Osteocyte (in vitro differentiated cells): ENCODE measurements at places on chromosomes 5 and 9.
A peak's percentile ranks its signal among the peaks of the same experiment; 100 is the strongest.

- DNase-seq = no peak
These were observed 86.2 kb upstream of the PIK3R1 start for GRCh38 chr5:68129364-68129763.

DNA sequence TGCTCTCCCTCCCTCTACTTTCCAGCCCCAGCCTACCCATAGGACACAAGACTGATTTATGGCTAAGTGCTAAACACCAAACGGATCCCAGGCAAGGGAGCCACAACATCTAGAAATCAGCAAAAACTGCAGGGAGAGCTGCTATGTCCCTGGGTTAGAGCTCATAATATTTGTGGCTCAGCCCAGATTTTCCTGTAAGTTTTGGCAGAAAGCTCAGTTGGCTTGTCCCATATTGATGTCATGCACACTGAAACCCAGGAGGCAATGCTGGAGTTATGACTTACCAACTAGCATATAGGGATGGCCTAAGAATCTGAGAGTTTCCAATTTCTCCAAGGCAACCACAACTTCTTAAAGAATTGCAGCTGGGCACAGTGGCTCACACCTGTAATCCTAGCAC, 44.7 kb upstream of the MYOT start:
- DNase-seq = no peak

- DNase-seq = no peak
These were observed 46.2 kb upstream of the RUFY1 start for GRCh38 chr5:179504191-179504590.

DNA sequence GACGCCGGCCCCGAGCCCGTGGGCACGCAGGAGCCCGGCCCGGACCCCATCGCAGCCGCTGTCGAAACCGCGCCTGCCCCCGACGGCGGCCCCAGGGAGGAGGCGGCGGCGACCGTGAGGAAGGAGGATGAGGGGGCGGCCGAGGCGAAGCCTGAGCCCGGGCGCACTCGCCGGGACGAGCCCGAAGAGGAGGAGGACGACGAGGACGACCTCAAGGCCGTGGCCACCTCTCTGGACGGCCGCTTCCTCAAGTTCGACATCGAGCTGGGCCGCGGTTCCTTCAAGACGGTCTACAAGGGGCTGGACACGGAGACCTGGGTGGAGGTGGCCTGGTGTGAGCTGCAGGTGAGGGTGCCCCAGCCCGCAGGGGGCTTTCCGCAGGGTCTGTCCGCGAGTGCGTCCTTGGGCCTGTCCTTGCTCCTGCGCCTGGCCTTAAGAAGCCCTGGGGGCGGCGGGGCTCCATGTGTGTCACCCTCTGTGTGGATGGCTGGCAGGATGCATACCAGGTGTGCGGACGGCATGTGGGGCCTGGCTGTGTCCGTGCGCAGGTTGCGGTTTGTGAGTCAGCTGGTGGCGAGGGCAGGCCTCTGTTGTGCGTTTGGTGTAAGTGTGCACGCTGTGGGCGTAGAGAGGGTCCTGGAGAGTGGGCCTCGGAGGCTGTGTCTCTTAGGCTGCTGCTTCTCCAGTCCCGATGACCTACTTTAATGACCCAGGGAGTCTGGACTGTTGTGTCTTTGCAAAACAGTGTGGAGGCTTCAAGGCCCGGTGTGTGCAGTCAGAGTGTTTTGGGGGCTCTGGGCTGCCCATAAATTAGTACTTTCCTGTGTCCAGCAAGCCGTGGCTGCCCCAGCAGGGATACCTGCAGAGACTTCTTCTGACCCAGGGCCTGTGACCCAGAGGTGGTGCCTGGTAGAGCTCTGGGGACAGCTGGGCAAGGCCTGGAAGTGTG, 1.6 kb downstream of the WNK2 start:
- no peak for DNase-seq

- peak; percentile 63 for DNase-seq
These were observed 27.4 kb downstream of the IPPK start for GRCh38 chr9:92642564-92642963.

DNA sequence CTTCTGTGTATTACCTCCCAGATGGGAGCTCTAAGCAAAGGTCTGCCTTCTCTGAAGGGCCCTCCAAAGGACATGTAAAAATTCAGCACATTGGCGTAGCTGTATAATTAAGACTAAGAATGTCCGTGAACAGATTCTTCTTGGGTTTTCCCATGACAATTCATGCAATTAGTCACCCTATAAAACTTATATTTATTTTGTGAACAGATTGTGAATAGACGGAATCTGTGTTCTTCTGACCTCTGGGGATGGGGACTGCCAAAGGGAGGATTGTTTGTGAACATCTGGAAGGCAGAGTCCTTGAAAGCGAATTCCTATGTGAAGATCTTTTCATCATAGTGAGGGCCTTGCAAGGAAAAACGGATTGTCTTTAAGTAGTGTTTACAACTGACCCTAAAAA, 111.3 kb downstream of the EGFLAM start:
- no peak for DNase-seq

- DNase-seq = peak; percentile 80
These were observed 158.6 kb upstream of the PPP1R26 start for GRCh38 chr9:135320943-135321342.

- no peak for DNase-seq
These were observed 198.1 kb downstream of the GADD45G start for GRCh38 chr9:89802781-89803355.

- DNase-seq = no peak
These were observed 22.7 kb downstream of the WHRN start for GRCh38 chr9:114482593-114482992.

DNA sequence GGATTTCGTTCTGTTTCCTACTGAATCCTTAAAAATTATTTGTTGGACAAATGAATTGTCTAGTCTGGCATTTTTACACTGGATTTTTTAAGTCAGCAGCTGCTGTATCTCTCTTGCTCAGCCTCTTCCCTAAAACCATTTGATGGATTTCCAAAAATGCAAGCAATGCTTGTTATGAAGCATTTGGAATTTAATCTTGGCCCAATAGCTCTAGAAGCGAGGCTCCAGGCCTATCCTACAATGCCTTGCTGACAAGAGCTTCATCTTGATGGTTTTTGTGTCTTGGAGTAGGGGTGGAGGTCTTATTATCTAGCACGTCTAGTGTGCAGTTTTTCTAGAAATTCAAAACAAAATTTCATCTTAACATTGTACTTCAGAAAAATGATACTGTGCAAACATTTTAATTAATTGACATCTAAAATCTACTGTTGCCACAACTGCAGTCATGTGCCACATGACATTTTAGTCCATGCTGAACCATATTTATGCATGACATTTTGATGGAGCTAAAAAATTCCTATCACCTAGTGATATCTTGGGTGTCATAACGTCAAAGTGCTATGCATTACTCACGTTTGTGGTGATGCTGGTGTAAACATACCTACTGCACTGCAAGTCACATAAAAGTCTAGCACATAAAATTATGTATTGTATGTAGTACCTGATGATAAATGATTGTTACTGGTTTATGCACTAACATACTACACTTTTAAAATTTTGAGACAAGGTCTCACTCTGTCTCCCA, 5.9 kb upstream of the RAD23B start:
- DNase-seq = no peak

GRCh38 chr5:115372146-115372545, 75.7 kb upstream of the CCDC112 start:
- DNase-seq = no peak

DNA sequence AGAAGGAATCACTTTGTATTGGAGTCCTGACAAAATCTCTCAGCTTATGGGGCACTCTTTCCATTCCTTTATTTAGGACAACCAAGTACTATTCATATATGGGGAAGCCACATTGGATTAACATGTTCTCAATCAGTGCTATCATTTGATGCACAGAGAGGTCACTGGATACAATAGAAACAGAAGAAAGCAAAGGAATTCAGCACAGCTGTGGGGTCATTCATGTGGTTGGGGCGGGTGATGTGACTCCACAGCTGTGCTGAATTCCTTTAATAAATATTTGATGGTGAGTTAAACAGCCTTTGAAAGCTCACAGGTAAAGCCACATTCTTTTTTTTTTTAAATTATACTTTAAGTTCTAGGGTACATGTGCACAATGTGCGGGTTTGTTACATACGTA, 854 bp upstream of the TEX48 start:
- no peak for DNase-seq

GRCh38 chr9:96655198-96655851, at the start of gene PRXL2C:
Gene PRXL2C (minus strand): TSS chr9:96655317. CDS start chr9:96655281, 36 bp downstream.
- DNase-seq = peak; percentile 94

GRCh38 chr5:103919506-103919905, 356.9 kb upstream of the NUDT12 start:
- DNase-seq = no peak

- DNase-seq = no peak
These were observed 3.1 kb upstream of the RGMB start for GRCh38 chr5:98770209-98770910.

DNA sequence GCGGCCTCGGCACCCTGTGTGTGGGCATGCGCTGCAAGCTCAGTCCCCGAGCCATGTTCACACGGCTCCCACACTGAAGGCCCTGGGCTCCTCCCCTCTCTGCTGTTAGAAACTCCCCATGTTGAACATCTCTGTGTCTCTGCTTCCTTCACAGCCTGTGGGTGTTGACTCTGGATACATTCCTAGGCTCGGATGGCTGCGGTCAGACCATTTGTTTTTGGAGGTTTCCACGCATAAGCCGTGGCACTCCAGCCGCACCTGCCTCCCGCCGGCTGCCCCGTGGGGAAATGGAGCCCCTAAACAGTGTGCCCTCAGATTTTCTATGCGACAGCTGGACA, 31.2 kb upstream of the LRRC14B start:
- no peak for DNase-seq

DNA sequence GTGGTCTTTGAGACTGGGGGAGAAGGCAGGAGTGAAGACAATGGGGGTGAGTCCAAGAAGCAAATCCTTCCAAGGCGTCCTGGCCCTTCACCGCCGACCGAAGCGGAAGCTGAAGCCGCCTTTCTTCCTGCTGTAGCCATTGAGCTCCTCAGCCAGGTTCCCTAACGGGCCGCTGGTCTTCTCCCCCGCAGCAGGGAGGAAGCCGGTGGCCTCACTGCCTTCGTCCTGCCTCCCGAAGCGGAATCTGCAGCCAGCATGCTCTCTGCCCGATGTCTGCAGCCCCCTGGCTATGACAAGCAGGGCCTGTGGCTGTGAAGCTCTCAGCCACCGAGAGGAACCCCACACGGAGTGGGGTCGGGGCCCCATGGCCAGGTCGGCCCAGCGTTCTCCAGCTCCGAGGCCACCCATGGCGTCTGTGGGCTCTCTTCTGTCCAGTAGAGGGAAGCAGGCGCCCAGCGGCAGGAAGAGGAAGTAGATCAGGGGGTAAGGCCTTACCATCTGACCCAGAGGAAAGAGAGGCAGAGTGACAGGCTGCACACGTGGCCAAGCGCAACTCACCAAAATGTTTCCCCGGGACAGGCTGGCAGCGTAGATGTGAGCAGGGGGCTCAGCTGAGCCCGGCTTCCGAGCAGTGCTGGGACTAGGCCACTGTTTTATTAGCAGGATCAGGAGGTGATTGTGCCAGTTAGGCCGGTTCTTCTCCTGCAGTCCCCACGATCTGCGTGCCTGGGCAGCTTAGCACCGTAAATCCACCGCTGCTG, 3.1 kb downstream of the QRFP start:
- no peak for DNase-seq

DNA sequence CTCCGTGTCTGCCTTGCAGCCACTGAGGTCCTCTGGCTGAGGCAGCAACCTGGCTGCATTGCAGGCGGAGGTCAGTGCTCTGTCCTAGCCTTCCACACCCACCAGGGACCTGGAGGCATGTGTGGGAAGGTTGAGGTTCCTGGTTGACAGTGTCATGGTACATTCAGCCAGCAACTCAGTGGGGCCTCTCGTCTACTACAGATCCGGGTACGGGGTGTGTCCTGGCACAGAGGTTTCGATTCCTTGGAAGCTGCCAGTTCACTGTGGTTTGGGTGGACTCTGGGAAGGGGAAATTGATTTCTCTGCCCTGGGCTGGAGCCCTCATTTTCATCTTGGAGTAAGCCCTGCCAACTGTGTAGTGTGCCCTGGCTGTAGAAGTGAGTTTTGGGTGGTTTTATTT, 45.1 kb downstream of the PDE8B start:
- no peak for DNase-seq

GRCh38 chr9:61667559-61668121, 477.8 kb downstream of the SPATA31A7 start:
- peak; percentile 83 for DNase-seq

- DNase-seq = no peak
These were observed 17.6 kb downstream of the RGMB start for GRCh38 chr5:98791001-98791519.

DNA sequence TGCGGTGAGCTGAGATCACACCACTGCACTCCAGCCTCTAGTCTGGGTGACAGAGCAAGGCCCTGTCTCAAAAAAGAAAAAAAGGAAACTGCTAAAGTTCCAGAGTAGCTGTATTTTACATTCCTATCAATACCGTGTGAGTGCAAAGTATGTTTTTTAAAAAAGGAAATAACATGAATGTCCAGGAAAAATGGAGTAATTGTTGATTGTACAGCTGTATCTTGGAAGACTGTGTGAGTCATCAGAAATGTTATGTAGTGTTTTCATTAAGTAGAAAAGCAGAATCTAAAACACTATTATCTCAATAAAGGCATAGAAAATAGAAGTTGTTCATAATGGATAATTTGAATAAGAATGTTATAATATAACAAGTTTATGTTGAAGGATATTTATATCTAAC, 53.9 kb downstream of the ZCCHC7 start:
- no peak for DNase-seq

DNA sequence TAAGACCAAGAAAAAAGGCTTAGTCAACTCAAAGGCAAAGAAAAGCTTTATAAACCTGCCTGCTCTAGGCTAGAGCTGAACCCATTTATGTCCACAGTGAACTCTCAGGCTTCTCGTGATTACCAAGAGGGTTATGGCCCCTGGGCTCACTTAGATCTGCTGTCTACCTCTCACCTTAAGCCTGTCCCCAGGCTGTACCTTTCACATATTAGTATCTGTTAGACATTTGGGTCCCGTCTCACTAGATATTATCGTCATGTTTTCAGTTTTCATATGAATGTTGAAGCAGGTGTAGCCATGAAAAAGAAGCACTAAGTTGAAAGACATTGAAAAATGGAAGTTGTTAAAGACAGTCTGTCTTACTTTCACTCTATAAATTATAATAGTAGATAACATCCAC, 75.2 kb upstream of the COX7C start:
- no peak for DNase-seq

- DNase-seq = no peak
These were observed 116.7 kb upstream of the RETREG1 start for GRCh38 chr5:16733331-16734006.

DNA sequence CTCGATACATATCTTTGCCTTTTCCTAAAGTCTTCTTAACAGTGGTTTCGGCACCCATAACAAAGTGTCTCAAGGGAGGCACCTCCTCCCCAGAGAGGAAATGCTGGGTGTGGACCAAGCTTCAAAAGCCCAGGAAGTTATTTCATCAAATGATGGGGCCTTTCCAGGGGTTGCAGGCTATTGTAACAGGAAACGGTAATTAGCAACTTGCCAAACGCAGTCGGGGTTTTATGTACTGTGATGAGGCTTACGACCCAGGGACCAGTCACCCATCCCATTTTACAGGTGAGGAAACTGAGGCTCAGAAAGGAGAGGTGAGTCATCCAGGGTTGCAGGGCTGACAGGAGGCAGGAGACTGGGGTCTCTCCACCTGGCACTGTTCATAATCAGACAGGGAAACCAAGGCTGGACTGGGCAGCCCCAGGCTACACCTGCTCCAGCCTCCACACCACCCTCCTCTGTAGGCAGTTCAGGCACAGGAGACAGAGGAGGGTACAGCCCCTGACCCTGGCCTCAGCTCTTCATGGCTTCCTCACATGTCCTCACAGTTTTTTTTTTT, 30.0 kb upstream of the SUSD3 start:
- DNase-seq = no peak

GRCh38 chr9:81724242-81724889, 35.0 kb upstream of the TLE1 start:
- DNase-seq = peak; percentile 7

GRCh38 chr9:17082343-17083064, 52.3 kb upstream of the CNTLN start:
- no peak for DNase-seq
